ENCODE measurements at places on chromosomes 2 and 18.
A peak's percentile ranks its signal among the peaks of the same experiment; 100 is the strongest.

GRCh38 chr2:47644351-47644750 is 138.6 kb upstream of the MSH6 start:
- H3K27ac ChIP-seq, result no peak overlapping the region
- H3K4me3 ChIP-seq, result no peak overlapping the region
- H3K27me3 ChIP-seq, result no peaks in the 10 kb centered on the region
- peak; percentile 15 for DNase-seq
- H3K4me1 ChIP-seq, result 0 out of 2 replicates have a peak, but pooled peaks cover under 1% of the 10 kb centered on the region

DNA sequence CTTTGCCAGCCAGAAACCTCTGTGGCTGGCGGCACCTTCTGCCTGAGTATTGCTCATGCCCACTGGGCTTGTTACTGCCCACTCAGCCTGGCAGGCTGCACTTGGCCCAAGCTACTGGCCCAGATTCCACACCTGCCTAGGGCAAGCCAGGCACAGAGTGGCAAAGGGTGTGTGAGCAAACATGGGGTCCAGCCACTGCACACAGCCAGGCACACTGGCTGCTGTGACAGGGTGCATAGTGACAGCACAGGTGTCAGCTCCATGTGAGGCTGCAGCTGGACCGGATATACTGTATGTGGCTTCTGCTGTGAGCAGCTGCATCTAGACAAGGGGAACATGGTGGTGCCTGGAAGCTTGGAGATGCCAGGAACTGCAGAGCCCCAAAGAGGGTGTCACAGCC is 113.9 kb downstream of the COPS8 start:
- peaks cover 12% of the 10 kb centered on the region for H3K36me3 ChIP-seq
- peak overlapping the region; percentile 95 for H3K27ac ChIP-seq
- DNase-seq, result peak; percentile 48
- no peak overlapping the region for H3K4me3 ChIP-seq
- H3K4me1 ChIP-seq, result peaks cover 16% of the 10 kb centered on the region

DNA sequence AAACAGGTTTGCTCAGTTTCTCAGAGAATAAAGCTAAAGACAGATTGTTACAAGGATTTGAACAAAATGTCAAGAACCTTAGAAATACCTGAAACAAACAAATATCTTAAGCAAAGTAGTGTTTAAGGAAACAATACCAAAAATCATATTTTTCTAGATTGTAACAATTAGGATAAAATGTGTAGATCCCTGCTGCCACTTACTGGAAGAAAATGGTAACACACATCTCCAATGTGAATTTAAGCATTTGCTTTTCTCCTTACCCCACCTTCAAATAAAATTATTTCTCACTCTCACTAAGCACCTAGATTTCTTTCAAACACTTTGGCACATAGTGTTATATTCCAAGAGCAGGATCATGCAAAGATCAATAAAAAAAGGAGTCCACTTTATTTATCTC is 34.9 kb downstream of the SUCLG1 start:
- H3K36me3 ChIP-seq, result peaks cover 3% of the 10 kb centered on the region
- no peaks in the 10 kb centered on the region for H3K4me1 ChIP-seq
- H3K27me3 ChIP-seq, result no peaks in the 10 kb centered on the region
- no peak for DNase-seq

DNA sequence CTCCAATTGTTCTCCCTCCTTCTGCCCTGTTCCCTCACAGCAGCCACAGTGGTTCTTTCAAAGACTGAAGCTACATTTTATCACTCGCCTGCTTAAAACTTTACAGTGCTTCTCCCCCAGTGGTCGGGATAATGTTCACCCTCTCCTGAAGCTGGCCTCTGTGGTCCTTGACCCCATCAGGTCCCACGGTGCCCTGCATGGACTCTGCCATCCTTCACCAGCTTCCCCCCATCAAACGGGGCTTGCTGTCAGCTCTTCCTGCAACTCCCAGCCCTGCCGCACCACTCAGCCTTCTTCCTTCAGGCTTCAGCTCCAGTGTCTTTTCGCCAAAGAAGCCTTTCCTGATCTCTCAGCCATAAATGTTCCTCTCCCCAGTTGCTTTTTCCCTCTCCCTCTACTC is 118.1 kb downstream of the NEDD4L start:
- no peak for DNase-seq
- no peak overlapping the region for H3K4me3 ChIP-seq
- no peaks in the 10 kb centered on the region for H3K4me1 ChIP-seq
- no peak overlapping the region for H3K27ac ChIP-seq
- H3K27me3 ChIP-seq, result no peaks in the 10 kb centered on the region
- peaks cover 5% of the 10 kb centered on the region for H3K36me3 ChIP-seq

DNA sequence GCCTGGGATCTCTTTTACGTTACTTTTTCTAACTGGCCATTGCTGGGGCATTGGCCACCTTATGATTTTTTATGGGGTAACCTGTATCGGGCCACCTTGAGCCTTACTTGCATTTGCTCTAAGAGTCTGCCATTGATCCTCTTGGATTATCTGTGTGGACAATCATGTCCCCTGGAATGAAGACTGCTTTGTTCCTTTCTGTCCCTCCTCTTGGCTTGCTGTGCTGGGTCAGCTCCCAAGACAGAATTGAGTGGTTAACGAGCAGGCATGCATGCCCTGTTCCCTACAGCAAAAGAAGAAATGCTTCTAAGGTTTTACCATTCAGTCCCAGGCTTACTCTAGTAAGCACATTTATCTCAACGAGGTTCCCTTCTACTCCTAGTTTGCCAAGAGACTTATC is 46.3 kb downstream of the MAL start:
- no peak overlapping the region for H3K4me3 ChIP-seq
- H3K27ac ChIP-seq, result no peak overlapping the region
- no peaks in the 10 kb centered on the region for H3K4me1 ChIP-seq
- H3K36me3 ChIP-seq, result no peaks in the 10 kb centered on the region

DNA sequence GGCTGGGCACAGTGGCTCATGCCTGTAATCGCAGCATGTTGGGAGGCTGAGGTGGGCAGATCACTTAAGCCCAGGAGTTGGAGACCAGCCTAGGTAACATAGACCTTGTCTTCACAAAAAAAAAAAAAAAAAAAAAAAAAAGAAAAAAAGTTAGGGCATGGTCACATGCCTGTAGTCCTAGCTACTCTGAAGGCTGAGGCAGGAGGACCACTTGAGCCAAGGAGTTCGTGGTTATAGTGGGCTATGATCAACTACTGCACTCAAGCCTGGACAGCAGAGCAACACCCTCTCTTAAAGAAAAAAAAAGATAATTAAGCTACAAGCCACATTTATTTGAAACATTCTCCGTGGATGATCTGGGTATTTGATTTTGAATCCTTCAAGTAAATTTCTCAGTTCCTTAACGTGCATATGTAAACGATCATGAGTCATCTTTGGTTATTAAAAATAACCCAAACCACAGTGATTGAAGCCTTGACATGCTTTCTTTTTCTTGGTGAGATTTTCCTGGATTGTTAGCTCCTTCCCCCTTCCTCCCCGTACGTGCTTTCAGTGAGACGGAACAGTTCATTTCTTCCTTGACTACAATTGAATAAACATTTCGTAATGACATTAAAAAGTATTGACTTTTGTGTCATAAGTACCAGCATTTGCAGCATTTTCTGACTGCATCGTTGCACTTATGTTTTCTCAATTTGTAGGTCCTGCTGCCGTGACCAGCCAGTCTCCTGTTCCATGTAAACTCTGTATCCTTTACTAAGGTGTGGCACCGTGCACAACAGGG is 20.3 kb downstream of the RMC1 start:
- H3K36me3 ChIP-seq, result peaks cover 59% of the 10 kb centered on the region
- no peaks in the 10 kb centered on the region for H3K4me1 ChIP-seq
- no peak overlapping the region for H3K4me3 ChIP-seq
- H3K27ac ChIP-seq, result no peak overlapping the region

- no peaks in the 10 kb centered on the region for H3K4me1 ChIP-seq
- H3K27ac ChIP-seq, result no peak overlapping the region
- H3K27me3 ChIP-seq, result no peaks in the 10 kb centered on the region
- DNase-seq, result no peak
Measured at GRCh38 chr2:177612659-177613058, 220.1 kb downstream of the AGPS start.

- H3K27ac ChIP-seq, result no peak overlapping the region
- no peaks in the 10 kb centered on the region for H3K36me3 ChIP-seq
- H3K4me3 ChIP-seq, result no peak overlapping the region
Measured at GRCh38 chr2:23360571-23361125, 24.3 kb upstream of the KLHL29 start.

DNA sequence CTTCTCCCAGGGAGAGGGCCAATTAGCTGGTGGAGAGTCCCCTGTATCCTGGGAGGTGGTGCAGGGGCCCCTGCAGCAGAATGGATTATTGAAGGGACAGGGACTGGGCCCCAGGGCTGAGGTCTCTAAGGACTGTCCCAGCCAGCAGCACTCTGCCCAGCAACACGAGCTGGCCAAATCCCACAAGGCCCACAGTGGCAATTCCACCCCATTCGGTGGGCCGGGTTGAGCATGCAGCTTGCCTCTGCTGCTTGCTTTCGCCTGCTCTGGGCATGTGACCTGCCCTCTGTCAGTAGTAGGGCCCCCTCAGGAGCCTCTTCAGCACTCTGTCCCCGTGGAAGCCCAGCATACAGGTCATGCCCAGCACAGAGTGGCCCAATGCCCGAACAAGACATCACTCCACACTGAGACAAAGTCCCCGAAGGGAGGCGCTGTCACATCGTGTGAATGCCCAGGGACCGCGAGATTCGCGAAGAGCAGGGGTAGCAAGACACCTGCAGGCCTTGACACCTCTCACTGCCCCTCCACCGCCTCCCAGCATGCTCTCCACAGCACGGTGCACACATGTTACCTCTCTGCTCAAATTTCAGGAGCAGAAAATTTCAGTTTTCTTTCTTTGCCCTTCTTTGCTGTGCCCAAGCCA is 65.4 kb downstream of the CRACDL start:
- no peak overlapping the region for H3K27ac ChIP-seq
- no peaks in the 10 kb centered on the region for H3K4me1 ChIP-seq
- no peaks in the 10 kb centered on the region for H3K27me3 ChIP-seq
- H3K36me3 ChIP-seq, result no peaks in the 10 kb centered on the region
- peak; percentile 71 for DNase-seq

DNA sequence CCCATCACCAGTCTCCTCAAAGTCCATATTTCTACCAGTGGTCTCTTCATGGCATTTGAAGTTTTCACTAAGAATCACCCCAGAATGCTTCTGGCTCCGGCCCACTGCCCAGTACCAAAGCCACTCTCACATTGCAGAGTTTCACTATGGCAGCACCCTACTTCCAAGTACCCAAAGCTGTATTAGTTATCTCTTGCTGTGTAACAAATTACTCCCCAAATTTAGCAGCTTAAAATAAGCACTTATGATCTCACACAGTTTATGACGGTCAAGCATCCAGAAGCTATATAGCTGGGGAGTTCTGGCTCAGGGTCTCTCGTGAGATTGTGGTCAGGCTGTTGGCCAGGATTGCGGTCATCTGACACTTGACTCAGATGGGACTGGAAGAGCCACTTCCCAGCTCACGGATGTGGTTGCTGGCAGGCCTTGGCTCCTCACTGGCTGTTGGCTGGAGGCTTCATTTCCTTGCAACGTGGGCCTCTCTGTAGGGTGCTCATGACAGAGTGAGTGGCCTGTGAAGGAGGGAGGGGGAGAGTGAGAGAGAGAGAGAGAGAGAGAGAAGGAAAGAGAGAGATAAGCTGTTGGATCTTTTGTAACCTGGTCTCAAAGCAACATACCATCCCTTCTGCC is 189.5 kb downstream of the CTIF start:
- no peak overlapping the region for H3K4me3 ChIP-seq
- H3K4me1 ChIP-seq, result no peaks in the 10 kb centered on the region
- H3K27ac ChIP-seq, result no peak overlapping the region
- DNase-seq, result no peak
- H3K36me3 ChIP-seq, result no peaks in the 10 kb centered on the region

- no peaks in the 10 kb centered on the region for H3K27me3 ChIP-seq
- DNase-seq, result no peak
- H3K4me1 ChIP-seq, result no peaks in the 10 kb centered on the region
- no peak overlapping the region for H3K4me3 ChIP-seq
Measured at GRCh38 chr2:232528746-232529460, 2.9 kb downstream of the CHRND start.

- DNase-seq, result no peak
- H3K27me3 ChIP-seq, result no peaks in the 10 kb centered on the region
- no peaks in the 10 kb centered on the region for H3K4me1 ChIP-seq
- peaks cover 10% of the 10 kb centered on the region for H3K36me3 ChIP-seq
Measured at GRCh38 chr18:39225373-39225772, 1659.8 kb upstream of the CELF4 start.

DNA sequence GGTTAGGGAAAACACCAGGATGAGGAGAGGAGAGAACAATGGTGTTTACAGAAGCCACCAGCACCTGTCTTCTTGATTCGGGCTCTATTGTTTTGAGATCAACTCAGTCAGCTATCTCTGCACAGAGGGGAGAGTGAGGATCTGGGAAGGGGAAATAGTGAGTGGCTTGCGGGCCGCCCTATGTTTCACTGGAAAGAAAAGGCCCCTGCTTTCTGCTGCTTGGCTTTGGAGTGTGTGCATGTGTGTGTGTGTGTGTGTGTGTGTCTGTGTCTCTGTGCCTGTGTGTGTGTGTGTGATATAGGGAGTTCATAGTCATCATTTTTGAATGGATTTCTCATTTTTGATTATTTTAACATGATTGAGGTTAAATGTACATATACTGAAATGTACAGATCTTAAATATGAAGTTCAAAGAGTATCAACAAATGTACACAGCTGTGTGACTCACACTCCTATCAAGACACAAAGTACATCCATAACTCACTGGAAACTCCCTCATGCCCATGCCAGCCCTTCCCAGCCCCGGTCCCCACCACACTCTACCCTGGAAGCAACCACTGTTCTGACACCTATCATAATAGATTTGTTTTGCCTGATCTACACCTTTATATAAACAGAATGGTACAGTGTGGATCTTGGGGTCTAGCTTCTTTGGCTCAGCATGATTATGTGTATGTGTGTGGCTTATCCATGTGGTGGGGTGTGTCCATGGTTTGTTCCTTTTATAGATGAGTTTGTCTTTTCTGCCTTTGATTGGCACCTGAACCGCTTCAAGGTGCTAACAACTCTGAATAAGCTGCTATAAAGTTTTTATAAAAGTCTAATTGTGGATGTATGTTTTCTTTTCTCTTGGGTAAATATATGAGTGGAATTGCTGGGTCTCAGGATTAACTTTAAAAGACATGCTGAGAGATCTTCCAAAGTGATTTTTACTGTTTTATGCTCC is 258.3 kb downstream of the SETBP1 start:
- H3K4me1 ChIP-seq, result peaks cover 5% of the 10 kb centered on the region
- DNase-seq, result no peak
- no peak overlapping the region for H3K27ac ChIP-seq

All from H9 (cell line).